Activated naive CD4-positive, alpha-beta T cell (primary cell): ENCODE measurements at places on chromosomes 4 and X.

DNA sequence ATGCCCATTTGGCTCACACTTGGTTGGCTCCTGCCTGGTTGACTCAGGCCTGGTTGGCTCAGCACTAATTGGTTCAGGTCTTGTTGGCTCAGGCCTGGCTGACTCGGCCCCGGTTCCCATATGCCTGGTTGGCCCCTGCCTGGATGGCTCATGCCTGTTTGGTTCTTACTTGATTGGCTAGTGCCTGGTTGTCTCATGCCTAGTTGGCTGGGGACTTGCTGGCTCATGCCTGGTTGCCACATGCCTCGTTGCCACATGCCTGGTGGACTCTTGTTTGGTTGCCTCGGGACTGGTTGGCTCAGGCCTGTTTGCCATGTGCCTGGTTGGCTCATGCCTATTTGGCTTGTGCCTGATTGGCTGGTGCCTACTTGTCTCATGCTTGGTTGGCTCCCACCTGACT is 103.7 kb downstream of the APOOL start:
- DNase-seq = no peak

DNA sequence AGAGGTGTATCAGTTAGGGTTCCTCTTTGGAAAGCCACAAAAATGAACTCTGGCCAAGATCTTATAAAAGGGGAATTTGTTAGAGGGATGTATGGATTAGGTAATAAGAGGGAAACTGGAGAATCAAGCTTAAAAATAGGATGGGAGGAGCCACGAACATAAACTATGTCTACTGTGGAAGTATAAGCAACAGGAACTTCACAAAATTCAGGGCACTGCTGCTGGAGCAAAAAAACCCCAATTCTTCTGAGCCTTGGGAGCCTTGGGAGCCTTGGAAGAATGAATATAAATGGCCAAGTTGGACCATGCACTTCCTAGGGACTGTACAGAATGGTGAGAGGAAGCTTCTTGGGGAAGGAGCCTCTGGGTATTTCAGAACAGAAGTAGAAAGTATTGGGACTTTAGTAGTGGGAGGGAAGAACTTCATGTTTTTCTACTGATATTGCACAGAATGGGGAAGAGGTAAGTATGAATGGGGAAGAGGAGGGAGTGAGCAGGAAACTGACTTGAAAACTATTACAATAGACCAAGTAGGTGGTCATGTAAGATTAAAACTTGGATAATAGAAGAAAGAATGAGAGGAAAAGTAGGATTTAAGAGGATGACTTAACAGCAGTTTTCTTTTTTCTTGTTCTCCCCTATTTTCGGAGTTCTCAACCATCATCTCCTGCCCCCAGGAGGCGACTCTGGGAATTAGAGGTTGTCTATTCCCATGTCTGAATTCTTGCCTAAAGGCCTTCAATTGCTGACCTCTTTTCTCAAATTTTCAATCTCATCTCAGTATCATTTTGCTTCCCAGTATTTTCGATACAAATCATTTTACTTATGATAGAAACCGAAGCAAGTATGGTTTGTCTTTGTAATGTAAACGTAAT is 44.4 kb upstream of the TAPT1 start:
- DNase-seq = no peak

- no peak for DNase-seq
These were observed 53.2 kb upstream of the C4orf54 start for GRCh38 chr4:99710681-99711345.

DNA sequence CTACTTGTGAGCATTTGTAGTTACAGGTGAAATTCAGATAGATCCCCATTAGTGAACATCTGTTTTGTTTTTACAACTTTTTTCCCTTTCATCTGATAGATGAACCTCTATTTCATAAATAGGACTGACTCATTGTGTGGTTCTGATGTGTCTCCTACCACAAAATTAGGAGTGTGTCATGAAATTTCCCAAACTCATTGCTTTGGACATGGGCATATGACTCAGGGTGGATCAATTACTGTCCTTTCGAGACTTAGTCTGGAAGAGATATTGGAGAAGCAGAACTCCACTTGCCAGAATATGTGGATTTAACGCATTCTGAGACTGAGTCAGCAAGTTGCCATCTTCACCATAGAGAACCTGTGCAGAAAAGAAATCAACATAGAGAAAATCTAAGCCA is 53.5 kb upstream of the PCDH10 start:
- no peak for DNase-seq

DNA sequence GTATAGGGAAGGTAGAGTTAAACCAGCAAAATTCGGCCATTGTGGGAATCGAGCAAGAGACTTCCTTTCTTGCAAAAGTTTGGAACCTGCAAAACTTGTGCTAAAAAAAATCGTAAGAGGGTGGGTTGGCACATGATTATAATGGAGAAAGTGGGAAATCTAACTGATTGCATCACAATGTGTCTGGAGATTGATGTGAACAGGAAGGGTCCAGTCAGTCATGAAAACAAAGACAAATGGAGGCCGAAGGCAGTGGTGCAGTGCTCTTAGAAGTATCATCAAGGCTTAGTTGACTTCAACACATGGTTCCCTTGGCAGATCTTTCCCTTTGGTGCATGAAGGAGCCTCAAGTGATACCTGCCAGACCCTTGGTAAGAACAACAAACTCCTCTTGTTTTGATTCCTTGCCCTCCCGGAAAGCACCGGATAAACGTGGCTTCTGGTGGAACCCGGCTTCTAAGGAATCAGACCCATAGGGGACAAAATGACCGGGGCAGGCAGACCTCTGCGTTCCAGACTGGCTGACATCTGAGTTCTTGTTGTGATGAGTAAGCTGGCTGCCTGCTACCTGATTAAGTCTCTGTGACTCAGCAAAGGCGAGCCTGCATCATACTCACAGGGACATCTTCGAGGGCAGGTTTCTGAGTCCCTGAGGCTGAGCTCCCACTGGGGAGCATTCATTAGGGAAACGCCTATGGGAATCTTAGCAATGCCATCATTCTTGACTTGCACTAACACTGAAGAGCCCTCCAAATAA is 87.7 kb upstream of the MAP3K15 start:
- no peak for DNase-seq

- DNase-seq = no peak
These were observed 15.8 kb upstream of the SRD5A3 start for GRCh38 chr4:55330241-55330640.

DNA sequence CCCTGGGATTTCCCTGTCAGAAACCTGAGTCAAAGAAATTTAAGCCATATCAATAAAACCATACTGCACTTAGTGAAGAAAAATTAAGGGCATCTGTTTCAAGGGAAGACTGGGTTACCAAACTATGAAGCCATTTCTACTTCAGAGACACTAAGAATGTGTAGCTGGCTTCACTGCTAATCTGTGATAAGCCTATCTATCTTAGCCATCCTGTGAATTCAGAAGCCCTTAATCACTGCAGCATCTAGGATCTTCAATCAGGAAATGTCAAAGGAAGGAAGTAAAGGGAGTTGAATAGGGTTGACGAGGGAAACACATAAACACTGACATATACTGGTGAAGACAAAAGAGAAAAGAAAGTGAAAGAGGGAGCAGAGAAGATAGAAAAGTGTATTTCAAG is 777.6 kb upstream of the DIAPH2 start:
- no peak for DNase-seq

GRCh38 chrX:41384051-41384705 is 50.2 kb downstream of the DDX3X start:
- DNase-seq = no peak

GRCh38 chr4:102449751-102450352 is 51.3 kb upstream of the NFKB1 start:
- no peak for DNase-seq

GRCh38 chrX:57573754-57574153 is 18.1 kb upstream of the ZXDB start:
- no peak for DNase-seq

- no peak for DNase-seq
These were observed 107.0 kb downstream of the NFKB1 start for GRCh38 chr4:102608190-102608589.

DNA sequence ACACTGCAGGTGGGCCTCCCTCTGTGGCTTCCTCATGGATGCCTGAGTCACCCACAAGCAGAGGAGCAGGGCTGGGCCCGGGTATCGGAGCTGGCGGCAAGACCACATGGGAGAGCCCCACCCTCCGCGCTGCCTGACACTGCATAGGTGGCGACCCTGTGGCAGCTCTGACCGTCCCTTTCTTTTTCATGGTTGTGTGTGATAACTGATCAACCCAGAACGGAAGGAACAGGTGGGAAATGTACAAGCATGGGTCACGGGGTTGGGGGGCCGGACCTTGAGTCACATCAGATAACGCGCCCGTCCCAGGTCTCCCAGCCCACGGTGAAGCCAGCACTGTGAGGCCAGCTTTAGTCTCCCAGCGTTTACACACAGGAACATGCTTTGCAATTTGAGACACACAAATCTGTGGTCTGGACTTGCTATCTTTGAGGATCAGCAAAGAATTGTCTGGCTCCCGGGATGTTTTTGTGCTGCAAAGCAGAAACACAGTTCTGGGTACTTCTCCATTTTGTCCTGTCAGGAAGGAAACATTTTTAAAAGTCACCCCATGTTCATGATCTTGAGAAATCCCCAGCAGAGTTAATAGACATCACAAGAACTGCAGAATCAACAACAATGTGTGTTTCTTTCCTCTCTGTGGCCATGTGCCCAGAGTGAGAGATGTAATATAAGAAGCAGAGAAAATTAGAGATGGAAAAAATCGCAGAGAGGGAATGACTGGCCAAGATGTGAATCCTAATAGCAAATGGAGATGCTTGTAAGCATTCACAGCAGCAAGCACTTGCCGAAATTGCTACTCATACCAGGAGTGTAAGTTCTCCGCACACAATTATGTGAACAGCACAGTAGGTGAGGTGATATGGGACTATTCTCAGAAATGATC is 70.1 kb upstream of the CBR4 start:
- no peak for DNase-seq

DNA sequence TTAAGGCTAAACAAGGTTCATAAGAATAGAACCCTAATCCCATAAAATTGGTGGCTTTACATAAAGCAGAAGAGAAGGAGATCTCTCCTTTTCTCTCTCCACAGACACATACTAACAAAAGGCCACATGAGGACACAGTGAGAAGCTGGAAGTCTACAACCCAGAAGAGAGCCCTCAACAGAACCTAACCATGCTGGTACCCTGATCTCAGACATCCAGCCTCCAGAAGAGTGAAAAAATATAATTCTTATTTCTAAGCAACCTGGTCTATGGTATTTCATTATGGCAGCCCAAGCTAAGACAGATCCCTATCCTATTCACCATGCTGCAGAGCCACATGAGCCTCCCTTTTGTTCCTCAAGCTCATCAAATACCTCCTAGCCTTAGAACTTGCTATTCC is 195.5 kb downstream of the ANTXR2 start:
- no peak for DNase-seq

GRCh38 chr4:181008164-181008563 is 1235.0 kb upstream of the TENM3 start:
- no peak for DNase-seq
